ENCODE measurements at places on chromosomes 1 and 21. TPM values are rescaled to one million over a fixed set of nuclear protein-coding genes. Genes with fewer than 3 reads are reported as not detected.

- no peak overlapping the region for H3K27ac ChIP-seq
- H3K4me3 ChIP-seq, result no peak overlapping the region
- no peaks in the 10 kb centered on the region for H3K4me1 ChIP-seq
- H3K36me3 ChIP-seq, result no peaks in the 10 kb centered on the region
Observed at GRCh38 chr1:50268049-50268448, 155.2 kb downstream of the DMRTA2 start.

DNA sequence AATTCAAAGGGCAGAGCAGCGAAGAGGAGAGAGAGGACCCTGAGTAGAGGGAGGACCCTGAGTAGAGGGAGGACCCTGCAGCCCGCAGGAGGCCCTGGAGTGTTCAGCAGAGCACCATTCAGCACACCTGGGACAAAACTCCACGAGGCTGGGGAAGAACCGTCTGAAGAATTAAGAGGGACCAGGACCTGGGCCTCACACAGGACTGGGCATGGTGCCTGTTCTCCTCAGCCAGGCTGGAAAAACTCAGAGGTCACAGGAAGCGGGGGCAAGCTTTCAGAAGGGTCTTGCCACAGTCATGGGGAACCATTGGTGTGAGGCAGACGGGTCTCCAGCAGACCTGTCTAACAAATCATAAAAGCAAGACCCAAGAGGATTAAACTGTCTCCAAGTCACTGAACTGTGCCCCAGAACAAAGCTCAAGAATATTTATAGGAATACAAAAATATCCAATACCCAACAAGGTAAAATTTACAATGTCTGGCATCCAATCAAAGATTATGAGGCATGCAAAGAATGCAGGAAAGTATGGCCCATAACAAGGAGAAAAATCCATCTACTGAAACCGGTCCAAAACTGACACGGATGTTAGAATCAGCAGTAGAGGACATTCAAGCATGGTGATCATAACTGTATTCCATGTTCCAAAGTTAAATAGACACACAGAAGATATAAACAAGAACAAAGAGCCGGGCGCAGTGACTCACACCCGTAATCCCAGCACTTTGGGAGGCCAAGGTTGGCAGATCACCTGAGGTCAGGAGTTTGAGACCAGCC, 30.6 kb downstream of the MORN1 start:
- no peaks in the 10 kb centered on the region for H3K36me3 ChIP-seq
- DNase-seq, result no peak
- no peak overlapping the region for H3K27ac ChIP-seq
- H3K4me3 ChIP-seq, result no peak overlapping the region
- no peaks in the 10 kb centered on the region for H3K4me1 ChIP-seq

GRCh38 chr21:44734026-44734745, 22.8 kb upstream of the TSPEAR start:
- no peak overlapping the region for H3K4me3 ChIP-seq
- no peaks in the 10 kb centered on the region for H3K36me3 ChIP-seq
- no peaks in the 10 kb centered on the region for H3K27me3 ChIP-seq
- no peak for DNase-seq

Gene MSH4
- total RNA-seq, result not detected

Gene OLFML2B
- total RNA-seq, result 20.7 TPM

DNA sequence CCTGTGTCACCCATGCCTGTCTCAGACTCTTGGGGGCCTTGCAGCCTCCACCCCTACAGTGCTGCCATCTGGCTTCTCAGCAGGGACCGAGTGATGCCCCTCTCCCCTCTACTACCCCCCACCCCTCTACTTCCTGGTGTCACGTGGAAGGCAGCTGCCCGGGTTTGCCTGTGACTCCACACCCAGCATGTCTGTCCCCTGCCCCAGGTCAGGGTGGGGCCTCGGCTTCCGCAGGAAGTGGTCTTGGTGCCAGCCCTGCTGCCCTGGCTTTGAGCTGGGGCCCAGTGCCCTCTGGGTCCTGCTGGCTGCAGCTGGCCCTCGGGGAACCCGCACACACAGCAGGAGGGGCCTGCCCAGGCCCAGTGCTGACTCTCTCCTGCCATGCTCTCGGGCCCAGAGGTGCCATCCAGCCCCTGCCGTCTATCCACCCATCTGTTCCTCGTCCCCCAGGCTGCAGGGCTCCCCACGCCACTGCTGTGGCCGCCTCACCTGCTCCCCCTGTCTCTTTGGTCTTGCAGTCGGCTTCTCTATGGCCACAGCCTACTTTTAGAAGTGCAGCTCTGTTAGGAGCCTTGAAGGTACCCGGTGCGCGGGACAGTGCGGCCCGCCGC, 24.0 kb downstream of the PLCH2 start:
- no peaks in the 10 kb centered on the region for H3K4me1 ChIP-seq
- H3K4me3 ChIP-seq, result no peak overlapping the region
- no peaks in the 10 kb centered on the region for H3K36me3 ChIP-seq
- no peak for DNase-seq
- H3K27me3 ChIP-seq, result peaks cover 13% of the 10 kb centered on the region
- no peak overlapping the region for H3K27ac ChIP-seq

DNA sequence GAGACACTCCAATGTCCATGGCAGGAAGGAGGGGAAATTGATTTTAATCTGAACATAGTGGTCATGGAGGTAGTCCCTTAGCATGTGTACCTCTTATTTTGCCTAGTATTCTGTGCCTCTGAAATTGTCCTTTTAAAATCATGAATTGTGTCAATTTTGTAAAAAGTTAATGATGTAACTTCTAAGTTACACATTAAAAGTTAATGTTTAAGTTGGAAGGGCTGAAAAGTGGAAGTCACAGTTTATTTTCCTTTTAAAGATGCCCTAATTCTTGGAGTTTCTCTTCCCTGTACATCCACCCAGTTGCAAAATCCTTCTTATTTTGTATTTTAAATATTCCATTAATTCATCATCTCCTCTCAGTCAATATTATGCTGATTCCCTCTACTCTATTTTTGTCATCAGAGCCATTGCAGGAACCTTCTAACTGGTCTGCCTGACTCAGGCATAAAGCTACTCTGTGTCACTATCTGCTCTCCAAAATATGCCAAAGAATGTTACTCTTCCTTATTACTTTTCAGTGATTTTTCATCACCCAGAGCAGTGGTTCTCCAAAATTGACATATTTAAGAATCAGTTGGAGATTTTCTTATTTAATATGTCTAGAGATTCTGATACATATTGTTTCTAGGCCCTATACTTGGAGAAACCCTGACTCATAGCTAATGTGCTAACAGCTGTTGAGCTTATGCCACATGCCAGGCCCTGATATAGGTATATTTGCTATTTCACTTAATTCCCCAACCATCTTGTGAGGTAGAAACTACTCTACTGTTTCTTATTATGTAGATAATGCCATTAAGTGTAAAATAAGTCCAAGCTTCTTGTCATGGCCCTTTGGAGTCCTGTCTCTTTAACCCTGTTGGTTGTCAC, 5.1 kb downstream of the HOOK1 start:
- DNase-seq, result no peak
- H3K27ac ChIP-seq, result no peak overlapping the region
- no peaks in the 10 kb centered on the region for H3K27me3 ChIP-seq
- H3K36me3 ChIP-seq, result no peaks in the 10 kb centered on the region
- peaks cover 30% of the 10 kb centered on the region for H3K4me1 ChIP-seq
- H3K4me3 ChIP-seq, result no peak overlapping the region

DNA sequence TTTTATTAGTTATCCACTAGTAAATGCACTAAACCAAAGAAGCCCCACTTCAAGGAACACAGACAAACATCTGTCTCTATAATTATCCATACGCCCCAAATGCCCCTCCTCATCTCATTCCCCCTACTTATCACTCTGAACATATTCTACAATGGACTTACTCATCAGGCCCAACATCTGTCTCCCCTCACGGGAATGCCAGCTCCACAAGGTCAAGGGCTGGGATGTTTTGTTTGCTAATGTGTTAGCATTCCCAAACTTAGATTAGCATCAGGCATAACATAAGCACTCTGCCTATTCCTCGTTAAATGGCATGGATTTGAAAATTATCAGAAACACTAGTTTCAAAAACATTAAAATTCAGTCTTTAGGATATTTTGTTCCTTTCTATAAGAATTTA, 279.5 kb downstream of the DSCAM start:
- no peak overlapping the region for H3K4me3 ChIP-seq
- H3K4me1 ChIP-seq, result no peaks in the 10 kb centered on the region
- H3K36me3 ChIP-seq, result no peaks in the 10 kb centered on the region
- H3K27ac ChIP-seq, result no peak overlapping the region

- peak; percentile 68 for DNase-seq
- H3K27me3 ChIP-seq, result no peaks in the 10 kb centered on the region
- H3K36me3 ChIP-seq, result no peaks in the 10 kb centered on the region
- H3K4me1 ChIP-seq, result peaks cover 7% of the 10 kb centered on the region
- peak overlapping the region; percentile 32 for H3K27ac ChIP-seq
- H3K4me3 ChIP-seq, result no peak overlapping the region
Observed at GRCh38 chr1:203726417-203726867, 38.5 kb upstream of the LAX1 start.

DNA sequence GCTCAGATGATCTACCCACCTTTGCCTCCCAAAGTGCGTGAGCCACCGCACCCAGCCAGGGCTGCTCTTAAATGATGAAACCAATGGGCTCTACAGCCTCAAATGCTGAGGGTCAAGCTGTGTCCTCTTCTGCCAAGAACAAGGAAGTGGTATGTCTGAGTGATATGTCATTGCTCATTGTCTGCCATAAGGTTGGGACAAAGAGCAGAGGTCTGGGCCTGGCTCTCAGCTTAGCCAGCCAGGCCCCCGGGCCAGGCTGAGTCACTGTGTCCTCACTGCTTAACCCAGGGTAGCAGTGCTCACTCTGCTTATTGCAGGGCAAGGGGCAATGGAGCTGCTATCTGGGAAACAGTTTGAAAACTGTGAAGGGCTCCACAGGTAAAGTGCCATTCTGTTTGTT, 8.3 kb upstream of the ETS2 start:
- H3K4me1 ChIP-seq, result no peaks in the 10 kb centered on the region
- H3K27me3 ChIP-seq, result no peaks in the 10 kb centered on the region
- H3K4me3 ChIP-seq, result no peak overlapping the region
- H3K27ac ChIP-seq, result no peak overlapping the region
- H3K36me3 ChIP-seq, result no peaks in the 10 kb centered on the region

DNA sequence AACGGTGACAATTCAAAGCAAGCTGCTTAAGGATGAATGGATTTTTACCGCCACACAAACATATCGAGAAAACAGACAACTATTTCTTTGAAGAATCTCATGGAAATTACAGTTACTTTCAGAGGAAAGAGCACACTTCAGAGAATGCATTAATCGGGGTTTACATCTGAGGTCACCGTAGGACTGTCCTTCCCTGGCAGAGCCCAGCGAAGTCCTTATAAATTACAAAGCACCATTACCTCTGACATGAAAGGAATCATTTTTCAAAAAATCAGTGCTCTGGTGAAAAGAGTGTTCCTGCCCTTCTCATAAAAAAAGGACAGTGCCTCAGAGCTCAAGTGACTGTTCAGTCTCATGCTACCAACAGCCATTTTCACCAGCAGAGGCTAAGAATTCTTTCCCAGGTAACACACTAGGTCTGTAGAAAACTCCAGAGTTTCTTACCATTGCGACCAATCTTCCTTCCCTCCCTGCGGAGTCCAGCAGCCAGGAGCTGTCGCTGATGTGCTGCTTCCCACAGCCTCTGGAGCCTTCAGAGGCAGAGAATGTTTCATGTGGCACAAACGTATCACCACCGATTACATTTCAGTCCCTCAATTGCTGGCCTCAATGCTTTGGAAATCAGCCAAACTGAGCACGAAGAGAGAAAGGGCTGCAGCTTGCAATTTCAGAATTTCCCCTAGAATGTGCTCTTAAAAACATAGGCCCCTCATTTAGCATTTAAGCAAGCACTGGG, 75.4 kb downstream of the PLD5 start:
- peak; percentile 24 for DNase-seq
- H3K4me1 ChIP-seq, result no peaks in the 10 kb centered on the region
- no peak overlapping the region for H3K4me3 ChIP-seq
- no peaks in the 10 kb centered on the region for H3K36me3 ChIP-seq

Gene TNFRSF25
- total RNA-seq, result 3.2 TPM

DNA sequence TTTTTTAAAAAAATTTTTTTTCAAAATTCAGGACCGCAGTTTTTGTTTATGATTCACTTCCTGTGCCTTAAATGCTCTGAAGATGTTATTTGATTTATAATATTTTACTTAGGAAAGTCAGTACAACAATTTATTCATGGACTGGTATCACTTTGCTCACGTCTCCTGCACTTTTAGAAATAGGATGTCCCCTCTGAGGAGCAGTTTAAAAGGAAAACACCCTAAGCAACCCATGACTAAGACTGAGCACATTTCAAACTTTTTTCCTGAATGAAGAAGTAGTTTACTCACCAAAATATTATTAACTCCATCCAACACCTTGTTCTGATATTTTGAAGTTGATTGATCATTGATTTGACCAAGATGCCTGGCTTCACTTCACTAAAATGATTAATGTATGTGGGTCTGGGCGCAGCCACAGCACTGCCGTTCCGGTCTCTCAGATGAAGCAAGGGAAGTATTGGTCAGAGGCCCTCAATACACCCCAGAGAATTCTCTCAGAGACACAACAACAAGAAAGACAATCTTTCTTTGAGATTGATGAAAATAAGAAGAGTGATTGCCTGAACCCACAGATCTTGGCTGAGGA, 223.9 kb downstream of the TGFB2 start:
- H3K4me1 ChIP-seq, result no peaks in the 10 kb centered on the region
- H3K36me3 ChIP-seq, result no peaks in the 10 kb centered on the region
- no peak overlapping the region for H3K4me3 ChIP-seq
- H3K27me3 ChIP-seq, result no peaks in the 10 kb centered on the region
- DNase-seq, result no peak

DNA sequence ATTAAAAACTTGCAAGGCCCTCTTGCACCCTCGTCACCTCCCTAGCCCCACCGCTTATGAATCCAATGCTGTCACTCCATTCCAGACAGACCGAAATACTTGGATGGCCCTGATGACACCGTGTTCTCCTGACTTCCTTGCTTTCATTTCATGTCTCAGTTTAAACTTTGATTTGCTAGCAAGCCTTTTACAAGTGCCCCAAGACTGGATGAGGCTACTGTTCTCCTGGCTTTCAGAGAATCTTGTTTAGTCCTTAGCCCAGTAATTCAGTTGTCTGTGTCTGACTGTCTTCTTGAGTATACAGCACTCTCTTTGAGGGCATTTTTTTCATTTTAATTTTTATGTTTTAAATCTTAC, 824 bp upstream of the IFI44L start:
- no peaks in the 10 kb centered on the region for H3K27me3 ChIP-seq

GRCh38 chr1:43671626-43672330, 21.8 kb downstream of the KDM4A start:
- peaks cover 7% of the 10 kb centered on the region for H3K4me1 ChIP-seq
- no peak overlapping the region for H3K4me3 ChIP-seq
- DNase-seq, result peak; percentile 69
- H3K27me3 ChIP-seq, result no peaks in the 10 kb centered on the region
- no peaks in the 10 kb centered on the region for H3K36me3 ChIP-seq
- H3K27ac ChIP-seq, result no peak overlapping the region

Gene HHIPL2
- 3.4 TPM for total RNA-seq

GRCh38 chr1:56634981-56635380, 10.1 kb upstream of the PRKAA2 start:
- no peak overlapping the region for H3K27ac ChIP-seq
- no peak for DNase-seq
- H3K36me3 ChIP-seq, result no peaks in the 10 kb centered on the region
- H3K4me3 ChIP-seq, result no peak overlapping the region
- no peaks in the 10 kb centered on the region for H3K27me3 ChIP-seq
- peaks cover 3% of the 10 kb centered on the region for H3K4me1 ChIP-seq

- DNase-seq, result no peak
- no peak overlapping the region for H3K27ac ChIP-seq
- no peaks in the 10 kb centered on the region for H3K27me3 ChIP-seq
- H3K4me3 ChIP-seq, result no peak overlapping the region
- H3K36me3 ChIP-seq, result no peaks in the 10 kb centered on the region
- H3K4me1 ChIP-seq, result peaks cover 14% of the 10 kb centered on the region
Observed at GRCh38 chr1:32128964-32129363, 21.1 kb downstream of the KPNA6 start.

Measured in adrenal gland (tissue), 19 donors.